ENCODE measurements at places on chromosomes 4 and X.
A peak's percentile ranks its signal among the peaks of the same experiment; 100 is the strongest.

GRCh38 chrX:134619838-134620237 lies 38.4 kb downstream of the PLAC1 start:
- DNase-seq = no peak

- no peak for DNase-seq
Observed at GRCh38 chr4:146023334-146023967, 84.8 kb upstream of the ZNF827 start.

DNA sequence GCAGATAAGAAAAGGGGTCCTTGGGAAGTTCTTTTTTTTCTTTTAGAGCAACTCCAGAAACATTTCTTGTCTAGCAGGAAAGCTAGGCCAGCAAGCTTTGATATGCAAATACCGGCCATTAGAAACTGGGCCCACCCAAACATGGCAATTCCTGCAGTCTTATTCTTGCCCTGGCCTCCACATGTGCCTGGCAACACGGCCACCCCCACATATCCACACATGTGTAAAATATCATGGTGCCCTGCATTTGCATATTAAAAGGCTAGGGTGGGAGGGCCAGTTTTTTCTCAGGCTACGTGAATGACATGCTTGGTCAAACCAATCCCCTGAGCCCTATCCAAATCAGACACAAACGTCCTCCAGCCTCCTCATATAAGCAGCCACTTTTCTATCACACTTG lies 171.7 kb upstream of the ZCCHC13 start:
- no peak for DNase-seq

DNA sequence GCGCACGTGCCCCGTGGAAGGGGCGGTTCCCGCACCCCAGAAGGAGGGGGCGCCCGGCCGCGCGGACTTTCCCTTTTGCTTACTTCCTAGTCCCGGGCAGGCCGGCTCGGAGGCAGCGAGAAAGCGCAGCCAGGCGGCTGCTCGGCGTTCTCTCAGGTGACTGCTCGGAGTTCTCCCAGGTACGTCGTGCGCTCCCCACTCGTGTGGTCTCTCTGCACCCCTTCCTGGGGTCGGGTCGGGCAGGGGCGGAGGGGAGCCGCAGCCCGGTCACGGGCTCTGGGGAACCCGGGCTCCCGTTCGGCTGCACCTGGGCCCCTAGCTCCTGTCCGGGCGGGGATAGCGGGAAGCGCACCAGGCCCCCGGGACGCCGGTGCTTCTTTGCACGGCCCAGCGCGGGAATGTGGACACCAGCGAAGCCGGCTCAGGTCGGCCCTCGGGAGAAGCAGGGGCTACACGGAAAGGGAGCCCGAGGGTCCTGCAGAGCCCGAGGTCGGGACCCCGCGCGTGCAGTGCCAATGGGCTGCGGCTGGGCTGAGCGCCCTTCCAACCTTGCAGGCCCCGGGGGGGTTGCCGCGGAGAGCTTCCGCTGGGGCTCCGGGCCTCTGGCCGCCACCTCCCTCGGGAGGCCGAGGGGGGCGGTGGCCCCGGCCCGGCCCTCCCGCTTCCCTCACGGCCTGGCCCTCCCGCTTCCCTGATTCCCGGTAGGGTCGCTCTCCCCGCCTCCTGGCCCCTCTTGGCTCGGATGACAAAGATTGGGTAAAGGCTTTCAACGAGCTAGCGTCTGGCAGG lies at the start of gene TLR2:
Gene TLR2, plus strand, starts transcription at position 99 of the 789 bp plus-strand sequence. CDS start 18,628 bp downstream, outside the sequence.
- DNase-seq = peak; percentile 39

DNA sequence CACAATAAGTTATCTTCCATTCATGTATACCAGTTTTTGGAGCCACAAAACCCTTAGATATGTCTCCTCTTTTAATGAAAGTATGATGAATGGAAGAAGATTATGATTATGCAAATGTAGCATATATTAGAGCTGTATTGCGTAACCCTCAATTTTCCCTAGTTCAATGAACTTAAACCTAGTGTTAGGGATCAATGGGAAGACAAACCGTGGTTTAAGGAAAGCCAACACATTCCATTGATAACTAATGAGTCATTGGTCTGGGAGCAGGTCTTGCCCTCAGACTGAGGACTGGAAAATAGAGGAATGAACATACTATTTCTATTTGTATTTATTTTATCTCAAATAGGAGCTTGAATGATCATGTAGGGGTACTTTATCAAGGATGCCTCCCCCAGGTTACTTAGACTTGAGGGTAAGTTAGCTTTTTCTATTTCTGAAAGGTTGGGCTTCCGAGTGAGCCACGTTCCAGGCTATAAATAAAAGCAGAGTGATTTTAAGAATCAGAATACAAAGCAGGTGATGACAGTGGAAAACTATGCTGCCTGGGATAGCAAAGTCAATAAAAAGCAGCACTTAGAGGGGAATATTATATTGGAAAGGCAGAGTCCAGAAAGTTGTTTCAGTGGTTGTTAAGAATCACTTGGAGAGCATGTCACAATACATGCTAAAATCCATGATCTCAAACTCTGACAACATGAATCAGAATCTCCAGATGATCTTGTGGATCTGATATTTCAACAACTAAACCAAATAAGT lies 356.0 kb downstream of the ADAM29 start:
- DNase-seq = no peak

- DNase-seq = no peak
Observed at GRCh38 chr4:70399319-70399718, 1.6 kb downstream of the OPRPN start.

- no peak for DNase-seq
Observed at GRCh38 chr4:107900067-107900466, 31.3 kb upstream of the CYP2U1 start.

GRCh38 chr4:86497131-86497530 lies 97.0 kb upstream of the PTPN13 start:
- DNase-seq = no peak

- no peak for DNase-seq
Observed at GRCh38 chr4:65083076-65083475, 587.2 kb downstream of the EPHA5 start.

DNA sequence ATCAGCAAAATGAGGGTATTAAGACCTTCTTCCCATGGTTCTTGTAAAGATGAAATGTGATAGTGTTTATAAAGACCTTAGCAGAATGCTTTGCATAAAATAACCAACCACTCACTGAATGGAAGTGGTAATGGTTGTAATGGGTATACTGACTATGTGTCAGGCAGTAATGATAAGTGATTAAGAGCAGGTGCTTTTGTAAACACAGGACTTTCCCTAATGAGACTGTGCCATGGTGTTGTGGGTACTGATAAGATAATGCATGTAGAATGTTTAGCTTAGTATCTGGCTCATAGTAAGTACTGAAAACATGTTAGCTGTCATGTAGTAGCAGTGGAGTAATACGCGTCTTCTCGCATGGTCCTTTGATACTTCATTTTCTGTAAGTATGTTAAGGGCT lies 6.9 kb downstream of the LSM6 start:
- no peak for DNase-seq

- no peak for DNase-seq
Observed at GRCh38 chrX:72313707-72314641, 8.3 kb upstream of the CITED1 start.

DNA sequence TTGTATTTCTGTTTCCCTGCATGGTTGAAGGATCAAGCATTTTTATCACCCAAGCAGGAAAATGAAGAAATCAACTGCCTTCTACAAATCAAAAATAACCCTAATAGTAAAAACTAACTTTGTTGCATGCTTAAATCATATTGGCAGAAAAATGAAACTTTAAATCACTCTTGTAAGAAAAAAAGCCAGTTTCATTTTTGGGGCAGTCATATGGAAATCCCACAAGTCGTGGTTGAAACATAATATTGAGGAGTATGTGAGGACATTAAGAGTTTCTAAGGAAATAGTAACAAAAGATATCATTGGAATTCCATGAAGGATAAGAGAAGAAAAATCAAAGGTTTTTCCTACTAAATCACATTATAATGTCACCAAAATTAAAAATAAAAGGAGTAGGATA lies 8.4 kb downstream of the TEC start:
- no peak for DNase-seq

DNA sequence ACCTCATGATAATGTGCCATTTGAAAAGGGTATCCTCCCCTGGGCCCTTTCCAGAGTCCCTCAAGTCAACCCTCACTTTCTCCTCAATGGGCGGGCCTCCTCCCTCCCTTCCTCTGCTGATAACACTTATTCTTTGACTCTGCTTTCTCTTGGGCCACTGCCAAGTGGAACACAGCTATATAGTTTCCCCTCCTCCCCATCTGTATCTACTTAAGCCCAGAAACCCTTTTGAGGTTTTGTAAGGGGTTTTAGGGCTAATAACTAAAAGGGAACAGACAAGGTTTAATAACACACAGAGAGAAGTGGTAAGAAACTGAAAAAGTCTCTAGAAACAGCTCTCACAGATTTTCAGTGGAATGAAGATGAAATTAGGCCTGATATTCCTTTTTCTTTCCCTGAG lies 116.7 kb downstream of the GPC3 start:
- no peak for DNase-seq

DNA sequence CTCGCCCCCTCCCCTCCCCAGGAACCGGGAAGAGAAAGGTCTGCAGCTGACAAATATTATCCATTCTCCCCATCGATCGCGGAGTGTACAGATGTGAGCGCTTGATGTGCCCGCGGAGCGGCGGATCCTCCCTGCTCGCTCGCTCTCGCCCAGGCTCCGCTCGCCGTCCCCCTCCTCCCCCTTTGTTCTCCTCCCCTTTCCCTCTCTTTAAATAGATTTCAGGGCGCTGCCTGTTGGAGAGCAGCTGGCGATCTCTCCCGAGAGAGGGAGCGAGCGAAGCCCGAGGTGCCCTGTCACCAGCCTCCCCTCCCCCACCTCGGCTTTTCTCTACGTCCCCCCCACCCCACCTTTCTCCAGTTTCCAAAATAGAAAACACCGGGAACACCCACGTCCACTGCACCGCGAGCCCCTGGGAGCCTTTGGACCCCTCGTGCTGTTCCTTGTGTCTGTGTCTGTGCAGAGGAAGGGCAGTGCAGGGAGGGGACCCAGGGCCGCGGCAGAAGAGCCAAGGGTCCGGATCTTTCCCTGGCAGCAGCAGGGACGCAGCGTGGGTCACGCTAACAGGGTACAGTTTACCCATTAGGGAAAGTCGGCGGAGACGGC lies 56.6 kb upstream of the BCOR start:
- no peak for DNase-seq

- DNase-seq = no peak
Observed at GRCh38 chr4:8394061-8394519, 46.4 kb downstream of the ACOX3 start.

- DNase-seq = no peak
Observed at GRCh38 chr4:30959781-30960485, 239.8 kb downstream of the PCDH7 start.

- no peak for DNase-seq
Observed at GRCh38 chr4:140315970-140316369, 57.5 kb upstream of the SCOC start.

GRCh38 chr4:184787766-184788503 lies 37.8 kb downstream of the ACSL1 start:
- DNase-seq = no peak

- no peak for DNase-seq
Observed at GRCh38 chr4:149886786-149887490, 71.3 kb upstream of the IQCM start.

Data from GM19239 (cell line).